Stimulated activated CD4-positive, alpha-beta T cell treated with anti-CD3 and anti-CD28 coated beads, Interleukin-12 subunit alpha, Interleukin-12 subunit beta, amount 100 ng/mL, for 4 hours (primary cell): ENCODE measurements at places on chromosomes 12 and 14.
A peak's percentile ranks its signal among the peaks of the same experiment; 100 is the strongest.

- no peak for DNase-seq
These were observed 72.8 kb downstream of the GALNT4 start for GRCh38 chr12:89451841-89452251.

DNA sequence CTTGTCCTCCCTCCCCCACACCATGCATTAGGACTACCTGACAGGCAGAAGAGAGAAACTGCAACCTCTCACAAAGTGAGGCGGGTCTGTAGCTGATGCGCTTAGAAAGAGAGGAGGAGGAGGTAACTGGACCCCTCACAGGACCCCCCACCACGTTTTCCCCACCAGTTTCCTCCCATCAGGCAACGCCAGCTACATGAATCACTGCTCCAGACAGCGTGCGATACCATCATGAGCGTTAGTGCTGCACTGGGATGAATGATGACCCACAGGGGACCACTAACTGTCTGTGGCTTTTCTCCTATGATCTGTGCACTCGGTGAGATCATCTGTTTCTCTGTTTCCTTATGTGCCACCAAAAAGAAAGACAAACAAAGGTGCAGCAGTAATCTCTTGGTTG, 77.7 kb downstream of the KCNK10 start:
- no peak for DNase-seq

GRCh38 chr12:95648990-95649791, 97.9 kb upstream of the USP44 start:
- no peak for DNase-seq

DNA sequence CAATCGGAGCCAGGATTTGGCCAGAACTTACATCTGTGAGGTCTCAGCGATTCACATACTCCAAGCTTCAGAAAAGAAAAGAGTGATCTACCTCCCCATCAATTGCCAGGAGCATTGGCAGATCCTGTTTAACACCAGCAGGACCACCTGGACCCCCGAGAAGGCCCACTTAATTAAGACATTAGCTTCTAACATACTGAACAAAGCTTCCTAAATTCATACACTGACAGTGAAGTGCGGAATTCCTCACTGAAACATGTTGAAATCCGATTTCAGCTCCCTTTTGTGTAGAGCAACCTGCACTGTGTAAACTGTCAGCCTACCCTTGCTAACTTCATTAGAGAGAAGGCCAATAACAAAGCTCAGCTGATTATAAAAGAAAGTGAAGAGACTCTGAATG, 274.0 kb downstream of the NOVA1 start:
- no peak for DNase-seq

DNA sequence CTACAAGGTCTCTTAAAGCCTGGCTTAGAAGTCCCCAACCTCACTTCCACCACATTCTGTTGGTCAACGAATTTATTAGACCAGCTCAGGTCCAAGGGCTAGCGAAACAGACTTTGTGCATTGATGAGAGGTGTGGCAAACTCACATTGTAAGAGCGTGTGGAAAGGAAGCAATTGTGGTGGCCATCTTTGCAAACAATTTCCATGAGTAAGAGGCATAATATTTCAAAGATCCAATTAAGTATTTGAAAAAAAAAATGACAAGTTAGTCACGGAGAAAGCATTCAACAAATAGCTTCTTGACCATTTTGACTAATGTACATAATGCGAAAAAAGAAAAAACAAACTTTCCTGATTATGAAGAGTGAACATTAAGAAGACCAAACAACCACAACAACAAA, 7.4 kb downstream of the NR1H4 start:
- DNase-seq, result no peak

DNA sequence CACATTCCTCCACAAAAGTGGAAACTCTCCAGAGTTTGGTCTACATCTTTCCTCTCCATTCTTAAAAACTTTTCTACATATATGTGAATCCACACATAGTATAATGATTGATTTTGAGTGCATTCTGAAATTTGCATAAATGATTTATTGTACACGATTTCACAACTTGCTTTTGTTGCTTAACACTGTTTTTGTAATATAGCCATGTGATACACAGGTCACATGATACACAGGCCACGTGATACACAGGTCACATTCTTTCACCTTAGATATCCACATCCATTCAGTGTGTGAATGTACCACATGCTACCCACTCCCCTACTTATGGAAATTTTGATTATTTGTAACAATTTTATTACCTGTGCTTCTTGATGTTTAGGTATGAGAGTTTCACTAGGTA, 319.1 kb downstream of the ZFP36L1 start:
- DNase-seq, result no peak

GRCh38 chr12:120162763-120163162, 31.8 kb downstream of the GCN1 start:
- DNase-seq, result no peak

DNA sequence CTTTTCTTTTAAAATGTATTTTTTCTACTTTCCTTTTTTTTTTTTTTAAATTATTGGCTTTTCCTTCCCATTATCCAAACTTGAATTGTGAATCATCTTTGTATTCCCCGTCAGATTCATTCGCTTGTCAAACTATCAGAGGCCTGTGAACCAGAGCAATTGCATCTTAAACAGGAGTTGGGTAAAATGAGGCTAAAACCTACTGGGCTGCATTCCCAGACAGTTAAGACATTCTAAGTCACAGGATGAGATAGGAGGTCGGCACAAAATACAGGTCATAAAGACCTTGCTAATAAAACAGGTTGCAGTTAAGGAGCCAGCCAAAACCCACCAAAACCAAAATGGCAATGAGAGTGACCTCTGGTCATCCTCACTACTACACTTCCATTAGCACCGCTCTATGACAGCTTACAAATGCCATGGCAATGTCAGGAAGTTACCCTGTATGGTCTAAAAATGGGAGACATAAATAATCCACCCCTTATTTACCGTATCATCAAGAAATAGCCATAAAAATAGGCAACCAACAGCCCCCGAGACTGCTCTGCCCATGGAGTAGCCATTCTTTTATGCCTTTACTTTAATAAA, 19.9 kb downstream of the FUT8 start:
- no peak for DNase-seq

DNA sequence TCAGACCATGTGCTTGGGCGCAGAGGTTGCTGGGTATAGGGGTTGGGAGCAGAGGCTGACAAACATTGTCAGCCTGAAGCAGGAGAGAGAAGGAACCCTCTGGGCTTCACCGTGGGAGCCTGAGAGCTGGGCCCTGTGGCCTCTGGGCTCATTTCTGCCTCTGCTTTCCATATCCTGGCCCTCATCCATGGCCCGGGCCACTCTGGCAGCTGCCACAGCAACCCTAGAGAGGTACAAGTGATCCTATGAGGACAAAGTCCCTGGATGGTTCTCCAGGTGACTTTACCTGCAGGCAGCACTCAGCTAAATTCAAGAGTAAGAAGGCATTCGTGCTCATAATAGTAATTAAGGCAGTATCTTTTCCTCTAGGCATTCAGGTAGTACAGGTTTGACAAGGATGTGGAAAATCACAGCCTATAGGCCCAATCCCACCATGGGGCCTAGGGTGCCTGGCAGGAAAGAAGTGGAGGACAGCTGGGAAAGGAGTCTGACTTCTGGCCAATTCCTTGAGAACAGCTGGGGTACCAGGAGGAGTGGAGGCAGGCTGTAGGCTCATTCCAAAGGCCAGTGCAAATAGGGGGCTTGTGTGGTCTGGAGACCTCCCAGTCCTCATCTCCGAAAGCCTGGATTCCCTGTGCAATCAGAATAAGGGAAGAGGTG, 3.6 kb upstream of the TTC7B start:
- DNase-seq, result no peak

- no peak for DNase-seq
These were observed 336.3 kb downstream of the BMP4 start for GRCh38 chr14:53620317-53620716.

GRCh38 chr14:44204061-44204835, 302.8 kb downstream of the FSCB start:
- DNase-seq, result no peak

- no peak for DNase-seq
These were observed 15.6 kb downstream of the PLBD2 start for GRCh38 chr12:113373969-113374368.

GRCh38 chr14:85934886-85935254, 404.9 kb downstream of the FLRT2 start:
- DNase-seq, result no peak

DNA sequence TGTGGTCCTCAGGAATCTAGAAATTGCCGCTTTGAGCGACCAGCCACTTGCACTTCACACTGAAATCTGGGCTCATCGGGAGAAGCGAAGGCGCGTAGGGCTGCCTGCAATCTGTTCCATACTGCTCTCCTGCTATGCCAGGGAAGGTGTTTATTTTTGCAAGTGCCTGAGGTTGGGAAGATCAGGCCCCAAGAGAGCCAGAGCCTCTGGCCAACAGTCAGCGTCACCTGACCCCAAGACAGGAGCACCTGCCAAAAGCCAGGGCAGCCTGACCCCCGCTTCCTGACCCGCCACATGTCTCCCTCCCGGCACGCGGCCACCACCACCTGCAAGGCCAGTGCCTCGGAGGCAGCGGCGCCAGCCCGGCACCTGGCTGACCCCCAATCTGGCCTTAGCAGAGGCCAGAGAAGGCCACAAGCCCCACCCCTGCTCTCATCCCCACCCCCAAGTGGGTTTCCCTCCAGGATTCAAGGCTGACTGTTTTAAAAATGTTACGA, 94.4 kb downstream of the CHGA start:
- no peak for DNase-seq

GRCh38 chr14:72774894-72775620, 118.8 kb downstream of the DPF3 start:
- DNase-seq, result no peak

- no peak for DNase-seq
These were observed 14.3 kb upstream of the PRKAG1 start for GRCh38 chr12:49032679-49033447.

GRCh38 chr12:45298721-45299692, 83.1 kb downstream of the ANO6 start:
- no peak for DNase-seq

- DNase-seq, result no peak
These were observed 48.7 kb upstream of the CDKN3 start for GRCh38 chr14:54348001-54348611.

DNA sequence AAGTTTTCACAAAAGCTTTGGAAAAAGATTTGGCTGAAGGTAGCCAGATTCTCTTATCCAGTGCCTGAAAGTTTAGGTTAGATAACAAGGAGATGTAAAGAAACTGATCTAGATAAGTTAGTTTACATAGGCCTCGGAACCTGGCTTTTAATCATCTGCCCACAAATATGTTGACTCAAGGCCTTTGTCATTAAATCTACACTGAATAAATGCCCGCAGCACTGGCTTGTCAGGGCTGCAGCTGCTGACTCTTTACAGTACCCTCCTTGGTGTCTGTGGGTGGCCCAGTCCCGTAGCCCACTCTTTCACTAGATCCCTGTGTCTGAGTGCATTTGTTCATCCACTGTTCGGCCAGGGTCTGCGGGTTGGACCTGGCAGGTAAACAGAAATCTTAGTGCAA, 58.0 kb downstream of the TMEM116 start:
- no peak for DNase-seq

DNA sequence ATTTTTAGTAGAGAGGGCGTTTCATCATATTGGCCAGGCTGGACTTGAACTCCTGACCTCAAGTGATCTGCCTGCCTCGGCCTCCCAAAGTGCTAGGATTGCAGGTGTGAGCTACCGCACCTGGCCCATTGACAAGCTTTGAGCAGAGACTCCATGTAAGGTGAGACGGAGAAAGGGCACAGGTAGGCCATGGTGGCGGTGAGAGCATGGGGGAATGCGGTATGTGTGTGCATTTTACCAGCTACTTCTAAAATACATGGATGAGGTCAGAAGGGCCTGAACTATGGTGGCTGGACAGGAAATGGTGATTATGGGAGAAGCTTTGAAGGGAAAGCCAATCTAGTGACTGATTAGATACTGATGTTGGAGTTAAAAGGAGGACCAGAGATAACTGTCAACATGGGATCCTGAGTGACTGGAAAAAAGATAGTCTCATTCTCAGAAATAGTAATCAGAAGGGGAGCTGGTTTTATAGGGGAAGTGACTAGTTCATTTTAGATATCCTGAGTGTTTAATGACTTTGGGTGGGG, 21.9 kb upstream of the PTPRB start:
- no peak for DNase-seq

- DNase-seq, result no peak
These were observed 320.5 kb downstream of the CACNA1C start for GRCh38 chr12:2373307-2373706.

GRCh38 chr12:6229224-6230218, 29.3 kb downstream of the CD9 start:
- DNase-seq, result no peak

GRCh38 chr12:88925454-88925853, 345.2 kb upstream of the KITLG start:
- DNase-seq, result no peak

DNA sequence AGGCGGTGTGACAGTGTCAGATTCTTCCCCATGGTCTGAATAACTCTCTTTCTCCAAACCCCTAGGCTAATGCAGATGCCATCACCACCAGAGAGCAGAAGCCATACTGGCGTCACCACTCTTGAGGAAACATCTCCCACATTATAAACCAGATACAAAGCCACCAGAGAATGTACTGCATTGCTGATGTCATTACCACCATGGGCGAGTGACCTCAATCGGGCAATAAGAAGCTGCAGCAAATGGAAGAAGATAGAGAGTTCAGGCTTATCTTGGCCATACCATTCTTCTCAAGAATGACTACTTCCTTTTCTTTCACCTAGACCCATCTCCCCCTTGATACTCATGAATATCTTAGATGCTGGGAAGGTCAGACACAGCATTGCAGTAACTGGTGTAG, 1157.2 kb downstream of the TMEM121 start:
- no peak for DNase-seq

- DNase-seq, result no peak
These were observed 34.2 kb upstream of the TRIM9 start for GRCh38 chr14:51129130-51129529.

DNA sequence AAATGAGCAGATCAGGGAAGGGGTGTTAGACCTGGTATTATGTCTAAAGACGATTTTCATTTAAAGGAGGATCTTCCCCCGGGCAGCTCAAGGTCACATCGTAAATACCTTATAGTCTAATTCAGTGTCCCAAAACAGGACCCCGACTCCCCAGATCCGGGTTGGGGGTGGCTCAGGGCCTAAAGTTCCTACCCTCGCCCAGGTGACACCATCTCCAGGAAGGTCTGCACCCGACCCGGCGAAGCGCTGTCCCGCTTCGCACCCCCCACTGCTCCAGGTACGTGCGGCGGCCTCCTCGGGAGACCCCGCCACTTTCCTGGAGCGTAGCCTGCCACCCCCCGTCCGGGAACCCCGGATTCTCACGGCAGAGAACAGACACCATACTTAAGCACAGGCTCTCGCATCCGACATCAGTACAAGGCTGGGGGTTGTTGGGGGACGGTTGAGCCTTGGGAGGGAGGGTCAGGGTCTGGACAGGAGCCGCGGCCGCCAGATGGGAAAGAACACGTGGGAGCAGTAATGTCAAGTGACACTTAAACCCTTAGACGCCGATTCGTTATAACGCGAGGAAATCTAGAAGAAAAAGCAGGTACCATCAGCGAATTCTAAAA, 556 bp downstream of the TIMM9 start:
- peak; percentile 47 for DNase-seq

- DNase-seq, result peak; percentile 33
These were observed at the start of gene JDP2 for GRCh38 chr14:75427482-75428229. Gene JDP2, plus strand, starts transcription at chr14:75428022. Its CDS starts 9,899 bp downstream, at chr14:75437921.

GRCh38 chr14:79502136-79502750, 709.1 kb downstream of the DIO2 start:
- no peak for DNase-seq
